ENCODE measurements at places on chromosomes 4 and X. TPM values are rescaled to one million over a fixed set of nuclear protein-coding genes. Genes with fewer than 3 reads are reported as not detected.

PDZD4 gene
- 0.20 TPM for total RNA-seq

MORF4L2 gene
- total RNA-seq: 695 TPM

ADH7 gene
- total RNA-seq: not detected

ADH1A gene
- not detected for total RNA-seq

Data from pulmonary artery endothelial cell (primary cell).